Subcutaneous preadipocyte (primary cell): ENCODE measurements at places on chromosomes 4 and X. TPM values are rescaled to one million over a fixed set of nuclear protein-coding genes. Genes with fewer than 3 reads are reported as not detected.

The CLIC2 gene
- total RNA-seq = 9.4 and 15.1 TPM in 2 replicates

The TCEAL2 gene
- not detected in 2 replicates for total RNA-seq

The FRAS1 gene
- 18.4 and 28.3 TPM in 2 replicates for total RNA-seq

The SSX1 gene
- not detected in 2 replicates for total RNA-seq

The STBD1 gene
- 2.0 and 2.2 TPM in 2 replicates for total RNA-seq

The BEX3 gene
- total RNA-seq = 120 and 159 TPM in 2 replicates

The FGA gene
- total RNA-seq = not detected in 2 replicates

The CITED1 gene
- total RNA-seq = 0.37 and 2.0 TPM in 2 replicates

The IL3RA gene
- not detected in 2 replicates for total RNA-seq

The RADX gene
- 1.8 and 6.1 TPM in 2 replicates for total RNA-seq
